ENCODE measurements at places on chromosomes 1 and 21. TPM values are rescaled to one million over a fixed set of nuclear protein-coding genes. Genes with fewer than 3 reads are reported as not detected.
A peak's percentile ranks its signal among the peaks of the same experiment; 100 is the strongest.

GRCh38 chr1:25724201-25724600 lies 75.8 kb upstream of the SELENON start:
- DNase-seq, result no peak

The KCNE2 gene
- not detected for total RNA-seq

DNA sequence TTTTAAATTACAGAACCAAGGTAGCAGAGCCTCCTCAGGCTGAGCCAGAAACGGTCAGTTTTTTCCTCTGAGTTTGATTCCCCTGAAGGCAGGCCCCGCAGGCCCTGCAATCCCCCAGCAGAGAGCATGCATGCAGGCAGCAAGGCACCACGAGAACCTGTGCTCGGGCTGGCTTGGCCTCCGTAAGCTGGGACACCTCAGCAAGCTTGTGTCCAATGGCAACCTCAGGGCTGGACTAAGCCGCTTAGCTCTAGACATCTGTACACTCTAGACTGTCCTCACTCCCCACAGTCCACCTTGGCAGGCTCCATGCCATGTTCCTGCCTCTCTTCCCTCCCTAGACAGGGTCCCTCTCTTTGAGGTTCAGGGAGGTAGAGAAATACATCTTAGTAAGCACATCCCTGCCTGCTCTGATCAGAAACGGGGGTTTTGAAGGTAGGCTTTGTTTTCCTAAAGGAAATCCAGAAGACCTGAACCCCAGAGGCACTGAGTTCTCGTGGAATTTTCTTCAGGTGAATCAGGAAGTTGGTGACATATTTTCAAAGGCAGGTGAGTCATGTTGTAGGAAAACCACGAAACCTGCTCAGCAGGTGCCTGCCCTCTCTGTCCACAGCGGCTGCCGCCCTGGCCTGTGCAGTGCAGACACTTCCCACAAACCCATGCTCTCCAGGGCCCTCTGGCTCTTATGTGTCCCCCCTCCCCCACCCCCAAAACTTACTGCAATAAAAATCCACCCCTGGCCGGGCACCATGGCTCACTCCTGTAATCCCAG lies 7.0 kb downstream of the TMEM63A start:
- no peak for DNase-seq

DNA sequence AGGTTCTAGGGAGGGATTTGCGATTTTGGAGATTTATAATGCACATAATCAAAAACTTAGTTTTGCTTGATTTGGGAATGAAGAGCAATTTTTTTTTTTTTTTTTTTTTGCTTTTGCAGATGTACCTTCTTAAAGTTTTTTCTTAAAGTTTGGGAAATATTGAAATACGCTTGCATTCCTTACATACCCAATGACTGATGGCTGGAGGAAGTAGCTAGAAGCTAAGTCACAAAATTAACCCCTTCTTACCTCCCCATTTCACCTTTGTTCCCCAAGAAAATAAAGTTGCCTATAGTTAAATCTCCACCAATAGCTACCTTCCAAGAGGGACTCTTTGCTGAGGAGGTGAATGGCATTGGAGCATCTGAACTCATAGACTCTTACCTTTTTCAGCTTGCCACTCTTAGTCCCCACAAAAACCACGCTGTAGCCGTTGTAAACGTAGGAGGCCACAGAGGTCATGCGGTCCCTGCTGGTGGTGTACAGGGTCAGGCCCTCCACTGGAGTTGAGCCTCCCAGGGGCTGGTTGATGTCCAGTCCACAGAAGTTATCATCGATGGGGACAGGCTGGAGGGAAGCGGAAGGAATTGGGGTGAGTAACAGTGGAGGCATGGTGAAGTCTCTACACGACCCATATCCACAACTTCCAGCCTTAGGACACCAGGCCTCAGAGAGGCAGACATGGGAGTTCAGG lies 34.1 kb downstream of the PLXNA2 start:
- DNase-seq, result no peak

- DNase-seq, result no peak
Measured at GRCh38 chr1:30522031-30523004, 201.1 kb downstream of the MATN1 start.

- DNase-seq, result no peak
Measured at GRCh38 chr1:21568006-21568746, 59.0 kb downstream of the ALPL start.

GRCh38 chr1:157376681-157377080 lies 175.6 kb downstream of the FCRL5 start:
- DNase-seq, result no peak

DNA sequence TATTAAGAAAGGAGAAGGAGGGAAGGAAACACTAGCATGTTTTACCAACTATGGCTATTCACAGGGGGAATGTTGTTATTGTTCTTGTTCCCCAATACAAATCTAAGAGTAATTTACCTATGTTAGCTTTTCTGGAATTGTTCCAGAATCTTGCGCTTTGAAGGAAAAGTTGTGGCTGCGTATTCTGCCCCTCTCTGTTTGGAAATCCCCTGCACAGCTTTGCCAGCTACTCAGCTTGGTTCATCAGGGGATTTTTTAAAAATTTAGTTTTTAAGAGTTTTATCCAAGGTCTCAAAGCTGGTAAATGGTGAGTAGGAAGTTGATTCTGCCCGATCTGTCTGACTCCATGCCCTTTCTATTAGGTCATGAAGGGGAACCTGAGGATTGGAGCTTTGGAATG lies 9.5 kb upstream of the IRF6 start:
- no peak for DNase-seq

DNA sequence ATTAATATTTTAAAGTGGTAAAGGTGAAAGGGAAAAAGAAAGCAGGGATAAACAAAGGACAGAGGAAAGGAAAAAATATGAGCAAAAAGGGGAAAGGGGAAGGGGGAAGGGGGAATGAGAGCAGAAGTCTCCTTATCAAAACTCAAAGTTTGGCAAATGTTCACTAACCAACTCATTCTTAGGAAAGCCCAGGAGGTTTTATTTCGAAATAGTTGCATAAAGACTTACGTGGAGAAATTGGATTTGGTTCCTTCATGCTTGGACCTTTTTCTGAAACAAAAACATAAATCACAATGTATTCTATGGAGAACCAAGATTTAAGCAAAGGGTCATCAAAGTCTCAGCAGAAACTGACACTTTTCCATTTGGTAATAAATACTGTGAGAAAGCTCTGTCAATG lies 188.1 kb downstream of the TGFBR3 start:
- DNase-seq, result no peak

The TIE1 gene
- total RNA-seq, result 1.2 TPM

DNA sequence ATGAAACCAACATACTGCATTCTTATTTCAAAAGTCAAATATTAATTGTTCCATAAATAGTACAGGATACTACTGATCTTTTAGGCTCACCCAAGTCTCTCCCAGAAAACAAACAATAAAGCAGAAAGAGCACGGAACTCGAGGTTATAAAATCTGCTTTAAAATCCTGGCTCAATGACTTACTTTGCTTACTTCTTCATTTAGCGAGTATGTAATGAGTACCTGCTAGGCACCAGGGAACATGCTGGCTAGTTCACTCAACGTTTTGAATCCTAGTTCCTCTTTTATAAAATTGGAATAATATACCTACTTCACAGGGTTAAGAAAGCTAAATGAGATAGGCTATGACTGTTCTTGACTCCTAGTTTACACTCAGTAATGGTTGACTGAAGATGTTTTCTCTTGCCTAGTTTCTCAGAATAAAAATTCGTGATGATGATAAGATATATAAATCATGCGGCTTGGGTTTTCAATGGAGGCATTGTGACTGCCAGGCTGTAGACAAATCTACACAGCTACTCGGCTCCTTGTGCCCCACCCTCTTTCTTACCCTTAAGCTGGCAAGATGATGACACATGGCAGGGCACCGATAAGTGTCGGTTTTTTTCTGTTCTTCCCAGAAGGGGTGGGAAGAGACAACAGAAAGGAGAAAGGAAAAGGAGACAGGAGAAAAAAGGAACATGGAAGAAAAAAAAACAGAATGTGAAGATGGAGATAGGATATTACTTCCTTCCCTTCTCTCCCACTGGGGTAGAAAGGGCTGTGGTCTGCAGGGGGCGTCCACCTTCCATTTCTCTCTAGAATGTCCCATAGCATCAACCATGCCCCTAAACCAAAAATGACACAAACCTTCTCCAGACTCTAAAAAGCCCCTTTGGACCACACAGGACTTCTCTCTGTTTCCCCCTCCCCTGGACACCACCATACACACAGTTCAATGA lies 507.1 kb downstream of the SMYD3 start:
- no peak for DNase-seq

The ATP1A4 gene
- not detected for total RNA-seq

- no peak for DNase-seq
Measured at GRCh38 chr1:169041366-169041765, 65.1 kb upstream of the ATP1B1 start.

DNA sequence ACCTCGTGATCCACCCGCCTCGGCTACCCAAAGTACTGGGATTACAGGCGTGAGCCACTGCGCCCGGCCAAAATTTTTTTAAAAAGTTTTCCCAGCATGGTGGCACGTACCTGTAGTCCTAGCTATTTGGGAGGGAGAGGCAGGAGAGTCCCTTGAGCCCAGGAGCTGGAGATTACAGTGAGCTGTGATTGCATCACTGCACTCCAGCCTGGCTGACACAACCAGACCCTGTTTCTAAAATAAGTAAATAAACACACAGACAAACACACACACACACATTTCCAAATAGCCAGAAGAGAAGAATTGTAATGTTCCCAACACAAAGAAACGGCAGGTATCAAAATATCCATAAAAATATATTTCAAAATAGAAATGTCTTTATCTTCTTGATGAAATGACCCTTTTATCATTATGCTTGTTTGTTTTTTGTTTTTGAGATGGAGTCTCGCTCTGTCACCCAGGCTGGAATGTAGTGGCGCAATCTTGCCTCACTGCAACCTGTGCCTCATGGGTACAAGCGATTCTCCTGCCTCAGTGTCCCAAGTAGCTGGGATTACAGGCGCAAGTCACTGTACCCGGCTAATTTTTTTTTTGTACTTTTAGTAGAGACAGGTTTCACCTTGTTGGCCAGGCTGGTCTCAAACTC lies 9.3 kb downstream of the HES2 start:
- no peak for DNase-seq

The LIPI gene
- not detected for total RNA-seq

DNA sequence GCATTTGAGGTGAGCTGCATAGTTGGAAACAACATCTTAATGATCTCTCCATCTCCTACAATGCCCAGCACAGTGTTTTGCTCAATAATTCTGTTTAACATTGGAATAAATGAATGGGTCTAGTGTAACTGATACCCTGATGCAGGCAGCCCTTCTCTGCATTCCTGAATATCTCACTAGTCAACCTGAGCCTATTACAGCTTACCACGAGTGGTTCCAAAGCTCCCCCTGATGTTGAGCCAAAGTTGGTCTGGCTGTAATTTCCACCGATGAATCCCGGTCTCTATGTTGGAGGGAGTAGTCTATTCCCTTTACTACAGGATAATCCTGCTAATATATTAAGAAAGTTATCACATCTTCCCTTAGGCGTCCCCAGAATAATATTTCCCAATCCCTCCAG lies 63.8 kb downstream of the ZBTB18 start:
- no peak for DNase-seq

The PPM1J gene
- 7.7 TPM for total RNA-seq

The MROH9 gene
- total RNA-seq, result not detected

The RHBDL2 gene
- total RNA-seq, result not detected

DNA sequence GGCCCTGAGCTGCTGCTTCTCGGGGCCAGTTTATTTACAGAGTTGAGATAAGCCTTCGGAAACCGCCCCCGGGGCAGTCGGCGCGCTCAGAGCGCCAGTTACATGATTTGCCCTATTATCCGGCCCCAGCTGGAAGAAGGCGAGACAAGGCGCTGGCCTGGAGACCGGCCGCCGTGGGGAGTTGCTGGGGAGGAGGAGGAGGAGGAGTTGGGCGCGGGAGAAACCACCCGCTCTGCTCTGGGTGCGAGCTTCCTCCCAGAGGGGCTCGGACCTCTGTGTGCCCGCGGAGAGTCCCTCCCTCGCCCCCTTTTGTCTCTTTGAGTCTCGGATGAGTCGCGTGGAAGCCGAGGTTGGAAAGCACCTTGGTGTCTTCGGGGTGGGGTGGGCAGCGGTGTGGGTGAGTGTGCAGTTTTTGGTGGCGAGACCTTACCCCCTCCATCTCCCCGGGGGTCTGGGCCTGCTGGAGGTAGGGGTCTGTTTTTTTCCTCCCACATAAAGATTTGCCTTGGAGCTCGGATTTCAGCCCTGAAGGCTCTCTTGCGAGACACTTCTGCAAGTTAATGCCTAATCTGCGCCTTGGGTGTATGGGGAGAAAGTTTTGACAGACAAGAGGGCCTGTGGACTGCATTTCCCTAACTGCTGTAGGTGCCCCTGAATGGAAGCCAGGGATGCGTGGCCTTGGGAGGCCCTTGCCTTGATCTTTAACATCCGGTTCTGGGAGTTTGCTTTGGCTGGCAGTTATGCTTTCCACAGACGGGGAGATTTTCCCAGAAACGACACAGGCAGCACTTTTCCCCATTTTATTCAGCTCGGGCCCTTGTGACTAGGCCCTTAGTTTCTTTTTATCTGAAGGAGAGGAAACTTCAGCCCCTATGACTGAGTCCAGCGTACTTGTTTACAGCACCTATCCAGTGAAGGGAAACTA lies 80.0 kb downstream of the NDUFS5 start:
- DNase-seq, result peak; percentile 56

- DNase-seq, result no peak
Measured at GRCh38 chr1:73626326-73626725, 571.6 kb downstream of the LRRIQ3 start.

The S100A16 gene
- total RNA-seq, result 1,016 TPM

DNA sequence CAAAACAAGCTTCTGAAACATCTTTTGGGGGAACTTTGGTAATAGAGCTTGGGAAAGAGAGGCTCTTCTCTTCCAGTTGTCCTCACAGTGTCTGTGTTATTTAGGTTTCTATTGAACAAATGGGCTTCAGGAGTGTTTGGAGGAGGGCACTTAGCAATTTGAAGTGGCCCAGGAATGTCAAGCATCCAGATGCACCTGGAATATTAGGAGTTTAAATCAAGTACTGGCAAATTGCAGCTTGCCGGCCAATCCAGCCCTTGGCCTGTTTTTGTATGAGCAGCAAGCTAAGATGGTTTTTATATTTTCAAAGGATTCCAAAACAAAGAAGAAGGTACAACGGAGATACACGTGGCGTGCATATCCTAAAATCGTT lies 94.7 kb downstream of the CCDC185 start:
- no peak for DNase-seq

- DNase-seq, result no peak
Measured at GRCh38 chr1:7519861-7520395, 251.2 kb upstream of the VAMP3 start.

GRCh38 chr1:234579967-234580366 lies 30.0 kb downstream of the IRF2BP2 start:
- no peak for DNase-seq

The EFNA1 gene
- total RNA-seq, result 26.3 TPM

- DNase-seq, result no peak
Measured at GRCh38 chr1:218349348-218350034, 4.4 kb downstream of the TGFB2 start.

DNA sequence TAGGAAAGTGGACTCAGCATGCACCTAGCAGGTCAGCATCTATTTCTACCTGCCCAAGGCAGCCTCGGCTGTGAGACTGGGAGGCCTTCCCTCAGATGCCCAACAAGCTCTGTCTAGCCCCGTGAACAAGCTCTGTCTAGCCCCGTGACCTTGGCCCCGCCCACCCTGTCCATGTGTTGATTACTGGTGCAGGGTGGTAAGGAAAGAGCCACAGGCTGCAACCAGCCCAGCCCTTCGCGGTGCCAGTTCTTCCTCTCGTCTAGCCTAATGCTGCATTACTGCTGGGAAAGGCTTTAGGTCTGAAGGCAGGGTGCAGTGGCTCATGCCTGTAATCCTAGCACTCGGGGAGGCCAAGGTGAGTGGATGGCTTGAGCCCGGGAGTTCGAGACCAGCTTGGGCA lies 2.2 kb downstream of the GPR153 start:
- no peak for DNase-seq

The PLA2G2E gene
- total RNA-seq, result not detected

The OR2T35 gene
- total RNA-seq, result not detected

GRCh38 chr1:31581821-31582810 lies 5.8 kb downstream of the TINAGL1 start:
- DNase-seq, result no peak

The NPPA gene
- total RNA-seq, result not detected

The HEYL gene
- total RNA-seq, result 0.14 TPM
